ENCODE measurements at places on chromosomes 16 and 17.

DNA sequence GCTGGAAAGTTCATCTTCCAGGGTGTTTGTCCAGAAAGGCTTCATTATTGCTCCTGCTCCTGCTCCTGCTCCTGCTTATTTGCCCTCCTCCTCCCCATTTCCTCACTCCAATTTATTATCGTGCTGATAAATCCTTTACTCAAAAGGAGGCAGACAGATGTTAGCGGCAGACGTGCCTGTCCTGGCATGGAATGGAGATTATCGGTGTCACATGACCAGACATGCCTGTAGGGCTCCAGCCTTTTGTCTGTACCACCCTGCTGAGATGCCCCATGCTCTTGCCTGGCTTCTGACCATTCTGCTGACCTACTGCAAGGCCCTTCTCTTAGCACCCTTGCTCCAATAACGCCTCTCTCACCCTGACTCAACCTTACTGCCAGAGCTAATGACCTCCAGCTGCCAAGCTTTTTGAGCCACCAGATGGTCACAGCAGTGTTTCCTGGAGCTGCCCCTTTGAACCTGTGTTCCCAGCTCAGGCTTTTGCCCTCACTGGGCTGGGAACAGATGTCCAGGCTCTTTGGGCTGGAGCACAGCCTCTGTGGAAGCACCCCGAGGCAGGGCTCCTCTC, 12.8 kb downstream of the DNAH9 start:
- no peak for DNase-seq

DNA sequence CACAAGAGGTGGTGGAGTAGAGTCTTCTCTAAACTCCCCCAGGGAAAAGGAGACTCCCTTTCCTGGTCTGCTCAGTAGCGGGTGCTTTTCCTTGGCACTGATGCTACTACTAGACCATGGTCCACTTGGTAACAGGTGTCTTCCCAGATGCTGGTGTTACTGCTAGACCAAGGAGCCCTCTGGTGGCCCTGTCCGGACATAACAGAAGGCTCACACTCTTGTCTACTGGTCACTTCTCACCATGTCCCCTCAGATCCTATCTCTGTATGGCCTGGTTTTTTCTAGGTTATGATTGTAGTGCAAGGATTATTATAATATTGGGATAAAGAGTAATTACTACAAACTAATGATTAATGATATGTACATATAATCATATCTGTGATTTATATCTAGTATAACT, 49.7 kb upstream of the ARL4D start:
- DNase-seq, result no peak

DNA sequence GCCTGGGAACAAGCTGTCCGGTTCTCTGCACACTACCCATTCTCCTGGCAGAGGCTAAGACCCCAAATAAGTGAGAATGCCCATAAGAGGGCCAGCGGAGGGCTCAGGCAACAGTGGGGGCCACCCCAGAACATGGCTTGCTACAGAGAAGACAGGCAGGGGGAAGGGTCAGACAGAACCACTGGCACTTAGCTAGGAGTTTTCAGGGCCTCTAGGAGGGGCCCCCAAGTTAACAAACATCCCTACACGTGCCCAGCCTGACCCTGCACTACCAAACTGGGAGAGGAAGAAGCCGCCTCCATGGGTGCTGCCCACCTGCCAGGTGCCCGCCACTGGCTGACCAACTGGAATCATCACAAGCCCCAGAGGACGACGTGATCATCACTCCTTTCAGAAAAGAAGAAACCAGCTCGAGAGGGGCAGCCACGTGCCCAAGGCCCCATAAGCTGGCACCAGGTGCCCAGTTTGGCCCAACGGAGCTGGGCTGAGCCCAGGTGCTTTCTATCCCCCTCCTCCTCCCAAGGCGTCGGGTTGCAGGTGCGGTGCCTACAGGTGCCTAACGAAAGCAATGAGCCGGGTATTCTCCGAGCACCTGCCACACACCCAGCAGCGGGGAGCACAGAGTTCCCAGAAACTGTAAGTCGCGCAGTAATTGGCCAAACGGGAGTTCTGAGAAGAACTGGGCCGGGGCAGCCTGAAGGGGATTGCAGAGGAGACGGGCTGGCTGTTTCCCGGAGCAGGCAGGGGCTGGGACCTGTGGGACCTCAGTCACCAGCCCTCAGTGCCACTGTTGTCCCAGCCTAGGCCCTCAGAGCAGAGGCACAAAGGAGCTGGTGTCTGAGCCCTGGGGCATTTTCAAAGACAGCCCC, 13.2 kb downstream of the RPH3AL start:
- DNase-seq, result no peak

DNA sequence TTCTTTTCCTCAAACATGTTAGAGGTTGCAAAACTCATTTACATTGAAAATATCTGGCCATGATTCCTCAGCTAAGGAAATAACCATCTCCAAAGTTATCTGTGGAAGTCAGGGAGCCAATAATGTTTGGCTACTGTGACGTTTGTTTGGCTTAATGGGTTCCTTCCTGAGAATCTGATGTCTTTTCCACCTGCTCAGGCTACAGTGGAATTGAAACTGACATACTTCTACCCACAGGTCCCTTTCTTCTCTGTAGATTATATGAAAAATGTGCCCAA, 221.1 kb upstream of the XYLT1 start:
- no peak for DNase-seq
